ENCODE measurements at places on chromosomes 12 and 14.

- ATAC-seq, result peak; percentile 35
- no peak overlapping the region for H3K4me3 ChIP-seq
- H3K27ac ChIP-seq, result peak overlapping the region; percentile 69
- H3K4me1 ChIP-seq, result peaks cover 56% of the 10 kb centered on the region
- no peaks in the 10 kb centered on the region for H3K27me3 ChIP-seq
These were observed 4.5 kb upstream of the KLHL33 start for GRCh38 chr14:20440465-20440864.

DNA sequence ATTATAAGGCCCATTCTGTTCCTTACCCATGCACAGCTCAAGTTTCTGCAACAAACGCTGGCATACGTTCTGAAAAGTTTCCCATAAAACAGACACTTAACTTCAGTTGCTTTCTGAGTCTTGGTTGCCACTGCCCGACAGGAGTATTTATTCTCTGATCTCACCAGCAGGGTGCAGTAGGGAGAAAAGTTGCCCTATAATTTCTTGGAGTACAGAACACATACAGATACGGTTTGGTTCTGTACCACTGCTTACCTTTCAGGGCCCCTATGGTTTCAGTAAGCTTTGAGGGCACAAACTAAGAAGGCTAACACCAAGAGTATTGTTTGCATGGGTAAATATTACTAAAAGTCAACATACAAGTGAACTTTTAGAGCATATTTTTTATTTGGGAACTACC lies 77.9 kb downstream of the SPATA7 start:
- ATAC-seq, result no peak
- peaks cover 35% of the 10 kb centered on the region for H3K36me3 ChIP-seq
- no peak overlapping the region for H3K27ac ChIP-seq
- no peaks in the 10 kb centered on the region for H3K27me3 ChIP-seq

DNA sequence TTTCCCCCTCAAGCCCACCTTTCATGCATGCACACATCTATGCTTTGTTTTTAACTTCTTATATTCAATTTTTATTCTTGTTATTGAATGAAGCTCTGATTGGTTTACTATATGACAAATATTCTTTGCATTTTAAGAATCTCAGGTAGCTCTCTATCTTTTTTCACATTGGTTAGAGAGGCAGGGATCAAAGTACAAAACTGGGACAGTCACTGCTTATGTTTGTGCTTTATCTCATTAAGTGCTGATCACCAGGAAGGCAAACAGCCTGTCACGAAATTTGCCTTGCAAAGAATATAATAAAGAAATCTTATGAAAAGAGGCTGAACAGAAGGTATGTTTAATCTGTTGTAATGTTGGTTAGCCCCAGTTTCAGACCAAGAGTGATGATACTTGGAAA lies 29.7 kb upstream of the INSM2 start:
- H3K4me1 ChIP-seq, result no peaks in the 10 kb centered on the region
- ATAC-seq, result no peak
- H3K4me3 ChIP-seq, result no peak overlapping the region
- peaks cover 14% of the 10 kb centered on the region for H3K27me3 ChIP-seq

GRCh38 chr12:96587691-96588090 lies 98.3 kb downstream of the CFAP54 start:
- H3K27ac ChIP-seq, result no peak overlapping the region
- no peaks in the 10 kb centered on the region for H3K36me3 ChIP-seq
- H3K27me3 ChIP-seq, result no peaks in the 10 kb centered on the region
- ATAC-seq, result no peak

DNA sequence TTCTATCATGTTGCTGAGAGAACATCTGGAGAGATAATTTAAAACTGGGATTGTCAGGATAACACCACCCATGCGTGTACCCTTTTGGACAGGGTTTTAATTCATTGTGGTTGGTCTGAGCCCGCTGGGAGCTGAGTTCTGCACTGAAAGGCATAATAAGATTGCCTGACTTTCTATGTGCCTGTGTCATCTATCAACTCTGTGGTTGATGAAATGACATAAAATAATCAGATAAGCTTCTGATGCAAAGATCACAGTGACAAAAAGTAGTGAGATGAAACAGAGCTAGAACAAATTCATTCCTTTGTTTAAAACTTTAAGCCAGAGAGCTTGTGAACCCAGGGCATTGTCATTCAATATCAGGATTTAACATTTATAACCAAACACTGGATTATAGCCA lies 98.7 kb downstream of the BBS10 start:
- no peak overlapping the region for H3K27ac ChIP-seq
- ATAC-seq, result no peak
- H3K36me3 ChIP-seq, result no peaks in the 10 kb centered on the region
- H3K4me1 ChIP-seq, result no peaks in the 10 kb centered on the region

DNA sequence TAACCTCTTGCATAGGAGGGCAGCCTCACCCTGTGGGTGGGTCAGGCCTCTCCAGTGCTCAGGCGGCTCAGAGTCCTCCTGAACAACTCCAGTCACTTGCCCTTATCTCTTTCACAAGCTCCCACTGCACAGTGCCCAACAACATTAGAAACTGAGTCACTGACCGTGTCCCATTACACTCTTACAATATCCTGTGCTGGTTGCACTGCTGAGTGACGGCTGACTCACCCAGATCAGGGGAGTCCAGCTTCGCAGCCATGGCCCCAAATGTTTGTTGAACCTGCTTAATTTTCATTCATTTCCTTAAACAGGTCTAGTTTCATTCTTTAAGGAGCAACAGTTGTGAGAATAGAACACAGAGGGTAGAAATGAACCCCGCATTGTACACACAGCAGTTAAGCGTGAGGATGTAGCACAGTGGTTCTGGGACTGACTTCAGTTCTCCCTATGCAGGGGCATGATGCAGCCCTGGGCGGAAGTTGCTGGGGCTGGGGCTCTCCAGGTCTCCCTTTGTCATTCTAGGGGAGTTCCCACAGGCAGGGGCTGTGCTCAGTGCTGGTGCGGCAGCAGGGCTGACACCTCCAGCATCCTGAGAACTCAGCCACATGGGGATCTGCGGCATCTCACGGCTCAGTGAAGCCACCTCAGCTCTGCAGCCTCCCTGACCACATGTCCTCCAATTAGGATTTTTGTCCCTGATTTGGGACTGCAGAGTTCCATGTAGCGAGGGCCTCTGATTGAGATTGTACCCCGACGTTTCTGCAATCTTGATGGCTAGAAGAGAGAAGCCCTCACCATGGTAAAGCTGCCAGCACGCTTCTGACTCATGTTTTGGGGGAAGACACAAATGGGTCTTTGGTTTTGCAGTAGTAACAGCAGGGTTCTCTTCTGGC lies 16.1 kb downstream of the GPR68 start:
- peak overlapping the region; percentile 87 for H3K27ac ChIP-seq
- peak overlapping the region; percentile 52 for H3K4me3 ChIP-seq
- H3K4me1 ChIP-seq, result peaks cover 64% of the 10 kb centered on the region
- peaks cover 14% of the 10 kb centered on the region for H3K36me3 ChIP-seq
- peak; percentile 95 for ATAC-seq
- no peaks in the 10 kb centered on the region for H3K27me3 ChIP-seq

DNA sequence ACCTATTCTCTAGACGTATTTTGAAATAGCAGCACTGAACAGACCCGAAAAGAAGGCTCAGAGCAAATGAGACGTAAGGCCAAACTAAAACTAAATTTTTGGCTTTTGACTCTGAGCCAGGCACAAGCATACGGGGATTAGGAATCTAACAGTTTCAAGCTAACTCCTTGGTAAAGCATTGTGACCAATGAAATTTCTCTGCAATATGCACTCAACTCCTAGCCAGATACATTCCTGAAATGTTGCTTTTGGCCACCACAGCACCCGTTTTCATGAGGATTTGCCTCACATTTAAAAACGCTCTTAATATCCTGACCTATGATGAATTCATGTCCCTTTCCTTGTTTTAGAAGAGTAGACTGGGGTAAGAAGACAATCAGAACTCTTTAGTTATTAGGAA lies 53.1 kb upstream of the NPFF start:
- peaks cover 24% of the 10 kb centered on the region for H3K4me1 ChIP-seq
- H3K4me3 ChIP-seq, result no peak overlapping the region
- no peak for ATAC-seq

- H3K4me3 ChIP-seq, result no peak overlapping the region
- ATAC-seq, result no peak
- no peaks in the 10 kb centered on the region for H3K27me3 ChIP-seq
- peaks cover 28% of the 10 kb centered on the region for H3K4me1 ChIP-seq
- H3K27ac ChIP-seq, result no peak overlapping the region
These were observed 223.9 kb downstream of the MED13L start for GRCh38 chr12:116053479-116054200.

GRCh38 chr14:22159099-22159498 lies 429.9 kb downstream of the DAD1 start:
- no peaks in the 10 kb centered on the region for H3K36me3 ChIP-seq
- H3K4me3 ChIP-seq, result no peak overlapping the region
- no peak overlapping the region for H3K27ac ChIP-seq
- no peaks in the 10 kb centered on the region for H3K4me1 ChIP-seq
- no peak for ATAC-seq

DNA sequence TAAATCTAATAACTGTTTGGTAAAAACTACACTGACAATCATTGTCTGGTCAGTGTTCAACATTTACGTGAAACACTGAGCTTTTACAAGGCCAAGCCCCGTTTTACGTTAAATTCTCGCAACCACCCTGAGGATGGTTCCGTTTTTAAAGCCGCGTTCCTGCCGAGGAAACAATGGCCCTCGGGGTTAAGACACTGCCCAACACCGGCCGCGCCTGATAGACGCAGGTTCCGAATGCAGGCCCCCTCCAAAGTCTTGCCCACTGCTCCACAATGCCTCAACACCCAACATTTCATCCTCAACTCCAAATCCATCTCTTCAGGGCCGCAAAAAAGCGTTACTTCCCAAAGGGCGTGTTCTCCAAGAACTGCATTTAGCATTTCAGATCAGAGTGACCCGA lies 953 bp upstream of the SNRPF start:
- H3K4me3 ChIP-seq, result no peak overlapping the region
- peaks cover 19% of the 10 kb centered on the region for H3K36me3 ChIP-seq
- peaks cover 16% of the 10 kb centered on the region for H3K27me3 ChIP-seq
- ATAC-seq, result no peak
- H3K27ac ChIP-seq, result no peak overlapping the region
- H3K4me1 ChIP-seq, result peaks cover 12% of the 10 kb centered on the region

- H3K4me1 ChIP-seq, result no peaks in the 10 kb centered on the region
- H3K27me3 ChIP-seq, result no peaks in the 10 kb centered on the region
- no peak overlapping the region for H3K4me3 ChIP-seq
- ATAC-seq, result no peak
- no peak overlapping the region for H3K27ac ChIP-seq
- H3K36me3 ChIP-seq, result no peaks in the 10 kb centered on the region
These were observed 111.5 kb downstream of the PAX9 start for GRCh38 chr14:36773136-36773540.

- no peak for ATAC-seq
- no peak overlapping the region for H3K27ac ChIP-seq
- no peaks in the 10 kb centered on the region for H3K4me1 ChIP-seq
- H3K36me3 ChIP-seq, result no peaks in the 10 kb centered on the region
These were observed 14.7 kb upstream of the TEAD4 start for GRCh38 chr12:2944401-2945047.

DNA sequence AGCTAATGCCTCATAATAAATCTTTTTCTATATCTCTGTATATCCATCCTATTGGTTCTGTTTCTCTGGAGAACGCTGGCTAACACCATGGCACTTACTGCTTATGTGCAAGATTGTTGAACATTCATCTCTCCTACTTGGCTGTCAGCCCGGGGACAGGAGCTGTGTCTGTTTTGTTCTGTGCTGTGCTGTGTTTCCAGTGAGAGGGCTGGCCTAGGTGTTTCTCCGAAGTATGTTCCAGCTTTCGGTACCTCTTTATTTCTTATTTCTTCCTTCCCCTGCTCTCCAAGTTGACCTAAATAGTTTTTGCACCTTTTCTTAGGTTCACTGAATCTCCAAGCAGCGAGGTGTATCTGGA lies 18.8 kb upstream of the NR4A1 start:
- H3K4me3 ChIP-seq, result peak overlapping the region; percentile 53
- ATAC-seq, result no peak
- H3K27me3 ChIP-seq, result no peaks in the 10 kb centered on the region
- peak overlapping the region; percentile 88 for H3K27ac ChIP-seq
- H3K36me3 ChIP-seq, result no peaks in the 10 kb centered on the region
- H3K4me1 ChIP-seq, result peaks cover 50% of the 10 kb centered on the region

- H3K27ac ChIP-seq, result no peak overlapping the region
- H3K27me3 ChIP-seq, result no peaks in the 10 kb centered on the region
- H3K4me1 ChIP-seq, result no peaks in the 10 kb centered on the region
- no peak for ATAC-seq
These were observed 494.3 kb upstream of the FOXG1 start for GRCh38 chr14:28272270-28272669.

DNA sequence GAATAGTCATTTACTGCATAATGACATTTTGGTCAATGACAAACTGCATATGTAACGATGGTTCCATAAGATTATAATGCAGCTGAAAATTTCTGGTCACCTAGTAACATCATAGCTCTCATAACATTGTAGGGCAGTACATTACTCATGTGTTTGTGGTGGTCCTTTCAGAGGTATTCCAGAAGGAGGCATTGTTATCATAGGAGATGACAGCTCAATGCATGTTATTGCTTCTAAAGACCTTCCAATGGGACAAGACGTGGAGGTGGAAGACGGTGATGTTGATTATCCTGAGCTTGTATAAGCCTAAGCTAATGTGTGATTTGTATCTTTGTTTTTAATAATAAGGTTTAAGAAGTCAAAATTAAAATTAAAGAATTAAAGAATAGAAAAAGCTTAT lies 43.8 kb upstream of the TSPAN11 start:
- H3K4me3 ChIP-seq, result no peak overlapping the region
- ATAC-seq, result no peak
- peaks cover 9% of the 10 kb centered on the region for H3K36me3 ChIP-seq
- peaks cover 19% of the 10 kb centered on the region for H3K27me3 ChIP-seq

DNA sequence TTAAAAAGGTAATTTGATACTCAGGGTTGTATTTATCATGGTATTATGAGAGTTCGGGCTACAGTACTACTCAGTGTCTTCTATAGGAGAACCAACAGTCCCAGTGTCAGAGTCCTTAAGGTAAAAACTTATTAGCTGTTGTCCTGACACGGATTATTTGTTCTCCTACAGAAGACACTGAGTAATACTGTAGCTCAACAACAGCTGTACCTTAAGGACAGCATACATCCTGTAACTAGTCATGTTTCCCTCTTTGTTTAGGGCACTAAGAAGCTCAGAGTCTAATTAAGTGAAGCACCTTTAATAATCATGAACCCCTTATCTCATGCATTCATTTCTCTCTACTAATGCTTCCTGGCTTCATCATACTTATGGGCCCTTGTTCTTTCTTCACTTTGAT lies 33.9 kb downstream of the ARF6 start:
- H3K27ac ChIP-seq, result no peak overlapping the region
- peaks cover 38% of the 10 kb centered on the region for H3K4me1 ChIP-seq
- H3K27me3 ChIP-seq, result no peaks in the 10 kb centered on the region
- H3K4me3 ChIP-seq, result no peak overlapping the region
- H3K36me3 ChIP-seq, result peaks cover 18% of the 10 kb centered on the region
